ENCODE measurements at places on chromosomes 11 and 22.
A peak's percentile ranks its signal among the peaks of the same experiment; 100 is the strongest.

DNA sequence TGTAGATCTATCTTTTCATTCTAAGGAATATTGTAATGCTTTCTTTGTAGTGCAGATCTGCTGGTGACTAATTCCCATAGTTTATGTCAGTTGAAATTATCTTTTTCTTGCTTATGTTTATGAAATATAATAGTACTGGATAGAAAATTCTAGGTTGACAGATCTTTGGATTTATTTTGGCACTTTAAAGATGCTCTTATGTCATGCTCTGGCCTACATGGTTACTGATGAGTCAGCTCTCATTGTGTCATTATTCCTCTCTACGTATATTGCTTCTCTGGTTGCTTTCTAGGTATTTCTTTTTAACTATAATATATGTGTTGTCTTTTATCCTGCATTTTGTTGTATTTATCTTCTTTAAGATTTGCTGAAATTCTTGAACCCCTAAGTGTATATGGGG is 955.5 kb upstream of the CHORDC1 start:
- DNase-seq, result no peak

GRCh38 chr11:19842505-19842904 is 129.9 kb downstream of the NAV2 start:
- no peak for DNase-seq

DNA sequence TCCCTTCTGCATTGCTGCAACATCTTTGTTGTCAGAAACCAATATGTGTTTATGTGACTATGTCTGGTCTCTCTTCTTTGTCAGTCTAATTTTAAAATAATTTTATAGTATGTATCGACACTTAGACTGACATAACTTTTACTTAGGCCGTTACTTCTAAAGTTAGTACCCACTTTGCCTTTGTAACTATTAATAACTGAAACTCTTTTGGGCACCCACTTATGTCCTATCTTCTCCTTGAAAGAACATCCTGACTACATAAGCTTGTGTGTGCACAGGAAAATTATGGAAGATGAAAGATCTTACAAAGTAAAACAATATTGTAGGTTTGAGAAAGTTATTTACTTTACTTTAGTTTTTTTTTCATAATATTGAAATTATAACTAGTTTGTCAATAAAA is 230.4 kb upstream of the CCDC179 start:
- DNase-seq, result no peak

GRCh38 chr11:102829316-102830000 is 14.0 kb downstream of the MMP3 start:
- DNase-seq, result no peak

DNA sequence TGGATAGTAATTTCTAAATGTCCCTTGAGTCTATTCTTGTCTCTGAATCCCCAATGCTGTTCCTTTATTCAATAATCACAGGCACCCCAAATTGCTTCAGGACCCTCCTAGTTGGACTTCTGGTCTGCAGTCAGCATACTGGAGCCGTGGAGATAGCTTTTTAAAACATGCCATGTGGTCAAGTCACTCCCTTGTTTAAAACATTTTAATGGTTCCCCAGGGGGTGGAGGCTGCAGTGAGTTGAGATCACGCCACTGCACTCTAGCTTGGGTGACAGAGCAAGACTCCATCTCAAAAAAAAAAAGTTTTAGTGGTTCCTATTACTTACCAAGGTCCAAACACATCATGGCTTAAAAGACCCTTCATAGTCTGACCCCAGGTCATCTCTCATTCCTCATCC is 220.3 kb downstream of the ADAMTS15 start:
- no peak for DNase-seq

GRCh38 chr11:125446279-125446678 is 49.8 kb downstream of the FEZ1 start:
- DNase-seq, result no peak

DNA sequence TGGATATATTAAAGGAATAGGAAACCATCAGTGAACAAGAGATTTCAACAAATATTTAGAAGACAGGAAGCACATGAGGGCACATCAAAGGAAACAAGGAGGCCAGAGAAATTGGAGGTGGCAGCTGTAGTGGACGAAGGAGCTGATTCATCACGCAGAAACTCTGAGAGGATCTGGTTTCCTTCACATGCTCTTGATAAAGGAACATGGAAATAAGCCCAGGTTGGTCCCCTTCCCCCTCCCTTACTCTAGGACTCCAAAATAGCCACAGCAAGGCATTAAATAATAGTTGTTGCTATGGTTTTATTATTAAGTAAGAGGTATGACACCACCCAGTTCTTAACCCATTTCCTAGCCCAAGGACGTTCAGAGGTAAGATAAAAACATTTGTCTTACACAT is 11.3 kb downstream of the IZUMO1R start:
- DNase-seq, result no peak

- no peak for DNase-seq
Observed at GRCh38 chr11:24312464-24313238, 184.2 kb upstream of the LUZP2 start.

GRCh38 chr11:32231909-32232493 is 141.1 kb downstream of the RCN1 start:
- DNase-seq, result no peak

GRCh38 chr11:65118097-65118837 is 766 bp upstream of the ZNHIT2 start:
- no peak for DNase-seq

GRCh38 chr11:94588366-94588942 is 21.3 kb downstream of the PIWIL4 start:
- no peak for DNase-seq

DNA sequence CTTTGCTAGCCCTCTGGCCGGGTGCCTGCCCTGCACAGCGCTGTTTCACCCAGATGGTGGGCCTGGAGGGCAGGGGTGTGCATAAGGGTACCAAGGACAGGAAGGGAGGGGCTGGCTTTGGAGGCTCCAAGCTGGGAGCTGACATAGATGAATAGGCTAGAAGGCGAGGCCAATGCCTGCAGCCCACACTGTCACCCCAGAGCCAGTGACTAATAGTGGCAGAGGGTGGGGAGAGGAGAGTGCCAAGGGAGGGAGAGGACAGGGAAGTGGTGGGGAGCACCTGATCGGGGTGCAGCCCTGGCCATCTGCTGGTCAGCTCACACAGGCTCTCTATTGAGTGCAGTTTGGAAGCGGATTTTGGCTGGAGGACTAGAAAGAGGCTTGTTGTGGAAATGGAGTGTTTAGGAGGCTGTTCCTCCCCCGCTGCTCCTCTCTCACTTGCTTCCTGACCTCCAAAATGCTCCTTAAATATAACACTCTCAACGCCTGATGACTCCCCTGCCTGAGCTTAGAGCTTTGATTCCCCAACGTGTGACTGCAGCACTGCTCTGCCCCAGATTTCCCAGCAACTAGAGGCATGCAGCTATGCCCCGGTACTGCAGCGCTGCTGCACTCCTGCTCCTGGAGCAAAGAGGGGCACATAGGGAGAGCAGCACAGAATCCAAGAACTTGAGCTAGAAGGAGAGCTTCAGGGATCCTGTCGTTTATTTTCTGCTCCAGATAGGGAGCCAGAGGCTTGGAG is 89.2 kb downstream of the GRAMD1B start:
- DNase-seq, result no peak

GRCh38 chr22:30266445-30267381 is at the start of gene OSM:
OSM (minus strand) TSS chr22:30266851; CDS start chr22:30266799, 52 bp downstream.
- no peak for DNase-seq

DNA sequence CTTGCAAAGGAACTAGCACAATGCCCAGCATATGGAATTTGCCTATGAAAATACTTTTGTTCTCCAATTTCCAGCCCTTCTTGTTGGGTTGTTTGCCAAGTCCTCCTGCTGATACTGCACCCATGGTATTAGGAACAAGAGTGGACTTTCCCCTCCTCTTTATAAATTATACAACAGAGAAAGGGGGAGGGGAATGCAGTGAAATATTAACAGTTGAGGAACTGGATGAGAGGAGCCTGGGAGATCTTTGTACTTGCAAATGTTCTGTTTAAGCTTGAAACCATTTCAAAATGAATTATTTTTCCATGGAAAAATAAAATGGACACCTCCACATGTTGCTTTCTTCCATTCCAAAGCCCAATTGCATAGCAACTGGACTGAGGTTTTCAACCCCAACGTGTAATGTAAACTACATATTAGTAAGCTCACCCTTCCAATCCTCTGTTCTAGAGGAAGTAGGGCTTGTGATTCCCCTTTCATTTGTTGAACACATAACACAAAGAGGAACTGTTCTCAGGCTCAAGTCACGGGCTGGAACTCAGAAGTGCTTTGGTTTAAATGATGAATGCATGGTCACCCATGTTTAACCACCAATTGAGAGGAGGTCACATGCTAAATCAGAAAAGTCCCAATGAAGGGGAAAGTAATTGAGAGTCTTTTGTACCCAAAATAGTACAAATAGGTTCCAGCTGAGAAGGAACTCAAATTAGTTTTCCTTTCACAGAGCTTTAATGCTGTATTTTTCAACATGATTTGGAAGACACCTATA is 66.2 kb upstream of the ZC3H12C start:
- DNase-seq, result no peak

DNA sequence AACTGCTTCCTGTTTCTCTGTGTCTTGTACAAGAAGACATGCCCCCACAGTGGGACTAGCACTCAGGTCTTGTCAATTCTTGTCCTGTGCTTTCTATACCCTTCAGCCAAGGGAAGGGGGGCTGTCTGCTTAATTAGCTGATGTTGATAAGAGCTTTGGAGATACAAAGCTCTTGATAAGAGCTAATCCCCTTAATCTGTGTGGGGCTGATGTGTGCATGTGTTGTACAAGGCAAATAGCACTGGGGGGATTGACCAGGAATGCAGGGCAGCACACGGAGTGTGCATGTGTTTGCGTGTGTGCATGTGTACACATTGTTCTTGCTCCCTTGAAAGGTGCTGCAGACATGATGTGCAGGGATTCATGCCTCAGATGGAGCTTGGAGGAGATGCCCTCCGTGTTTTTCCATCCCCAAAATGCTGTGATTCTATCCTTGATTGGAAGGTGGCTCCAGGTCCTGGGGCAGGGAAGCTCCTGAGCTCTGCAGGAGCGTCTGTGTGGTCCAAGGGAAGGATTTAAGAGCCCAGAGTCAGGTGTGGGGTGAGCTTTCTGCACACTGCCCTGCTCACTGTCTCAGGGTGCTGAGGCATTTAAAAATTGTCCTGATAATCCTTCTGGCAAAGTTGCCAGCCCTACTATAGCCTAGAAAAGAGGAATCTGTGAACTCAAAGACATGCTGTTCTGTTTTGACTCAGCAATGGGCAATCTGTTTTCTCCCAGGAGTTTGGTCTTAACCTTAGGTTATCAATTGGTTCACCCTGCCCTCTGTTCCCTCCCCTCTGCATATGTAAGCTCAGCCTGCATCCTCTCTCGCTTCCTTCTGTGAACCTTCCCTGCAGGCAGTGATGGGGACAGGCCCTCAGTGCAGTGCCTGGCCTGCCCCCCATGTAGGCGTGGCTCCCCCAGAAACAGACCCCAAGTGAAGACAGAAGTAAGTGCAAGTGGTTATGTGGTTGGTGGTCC is 102.0 kb downstream of the GRIK4 start:
- DNase-seq, result no peak

DNA sequence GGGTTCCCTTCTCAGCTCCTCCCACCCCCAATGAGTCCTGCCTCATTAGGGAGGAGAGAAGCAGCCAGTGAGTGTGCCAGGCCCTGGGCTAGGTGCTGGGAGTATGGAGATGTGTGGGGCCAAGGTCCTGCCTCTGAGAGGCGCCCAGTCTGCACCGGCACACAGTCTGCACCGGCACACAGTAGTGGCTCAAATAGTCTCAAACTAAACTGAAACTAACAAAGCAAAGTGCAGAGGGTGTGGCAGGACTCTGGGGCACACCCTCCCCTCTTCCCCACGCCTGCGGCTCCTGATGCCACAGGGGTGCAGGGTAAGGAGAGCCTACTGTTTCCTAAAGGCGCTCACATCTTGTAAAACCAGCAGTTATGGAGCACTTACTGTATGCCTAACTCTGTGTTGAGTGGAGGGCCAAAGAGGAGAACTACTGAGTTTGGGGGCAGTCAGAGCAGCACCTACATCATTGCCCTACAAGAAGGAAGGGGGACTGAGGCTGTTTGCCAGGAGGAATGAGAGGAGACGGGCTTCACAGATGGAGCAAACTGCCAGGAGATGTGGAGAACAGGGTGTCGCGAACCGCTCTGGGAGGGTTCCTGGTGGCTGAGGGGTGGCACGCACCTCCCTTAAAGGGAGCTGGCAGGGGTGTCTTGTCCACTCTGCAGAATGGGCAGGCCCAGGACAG is 939 bp upstream of the SH3BP1 start:
- no peak for DNase-seq

- peak; percentile 92 for DNase-seq
Observed at GRCh38 chr11:107043242-107044006, 25.1 kb upstream of the GUCY1A2 start.

DNA sequence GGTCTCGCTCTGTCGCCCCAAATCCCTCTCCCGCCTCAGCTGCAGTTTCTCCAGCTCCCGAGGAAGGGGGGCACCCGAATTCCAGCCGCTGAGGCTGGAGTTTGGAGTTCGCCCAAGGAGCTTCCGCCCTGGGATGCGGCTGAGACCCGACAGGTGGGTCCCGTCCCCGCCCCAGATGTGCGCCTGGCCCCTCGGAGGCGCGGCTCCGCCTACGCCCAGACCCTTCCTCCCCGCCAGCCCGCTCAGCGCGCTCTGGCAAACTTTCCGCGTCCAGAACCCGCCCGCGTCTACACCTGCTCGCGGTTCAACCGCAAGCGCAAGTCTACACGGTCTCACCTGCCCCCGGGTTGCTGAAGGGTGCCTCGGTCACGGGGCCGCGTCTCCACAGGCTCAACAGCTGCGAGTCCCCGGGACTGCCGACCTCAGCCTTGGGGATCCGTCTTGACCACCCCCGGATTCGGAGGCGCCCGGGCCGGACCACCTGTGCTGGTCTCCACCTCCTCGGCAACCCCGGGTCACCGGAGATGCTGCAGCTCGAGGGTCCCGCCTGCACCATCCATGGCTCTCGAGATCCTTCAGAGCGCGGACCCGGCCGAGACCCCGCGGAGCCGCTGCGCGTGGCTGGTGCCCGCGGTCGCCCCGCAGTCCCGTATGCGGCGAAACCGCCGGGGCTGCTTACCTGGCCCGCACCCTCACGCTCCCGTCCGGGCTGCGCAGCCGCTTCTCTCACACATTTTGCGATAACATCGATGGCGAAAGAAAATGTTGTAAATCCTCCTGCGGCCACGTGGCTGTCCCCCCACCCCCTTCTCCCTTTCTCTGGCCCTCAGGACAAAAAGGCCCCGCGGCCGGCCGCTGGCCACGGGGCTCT is 63.6 kb downstream of the NFAM1 start:
- DNase-seq, result no peak

DNA sequence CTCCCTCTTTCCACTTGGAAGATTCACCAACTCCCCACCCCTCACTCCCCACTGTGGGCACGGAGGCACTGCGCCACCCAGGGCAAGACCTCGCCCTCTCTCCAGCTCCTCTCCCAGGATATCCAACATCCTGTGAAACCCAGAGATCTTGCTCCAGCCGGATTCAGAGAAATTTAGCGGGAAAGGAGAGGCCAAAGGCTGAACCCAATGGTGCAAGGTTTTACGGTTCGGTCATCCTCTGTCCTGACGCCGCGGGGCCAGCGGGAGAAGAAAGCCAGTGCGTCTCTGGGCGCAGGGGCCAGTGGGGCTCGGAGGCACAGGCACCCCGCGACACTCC is 397 bp upstream of the CD44 start:
- no peak for DNase-seq

DNA sequence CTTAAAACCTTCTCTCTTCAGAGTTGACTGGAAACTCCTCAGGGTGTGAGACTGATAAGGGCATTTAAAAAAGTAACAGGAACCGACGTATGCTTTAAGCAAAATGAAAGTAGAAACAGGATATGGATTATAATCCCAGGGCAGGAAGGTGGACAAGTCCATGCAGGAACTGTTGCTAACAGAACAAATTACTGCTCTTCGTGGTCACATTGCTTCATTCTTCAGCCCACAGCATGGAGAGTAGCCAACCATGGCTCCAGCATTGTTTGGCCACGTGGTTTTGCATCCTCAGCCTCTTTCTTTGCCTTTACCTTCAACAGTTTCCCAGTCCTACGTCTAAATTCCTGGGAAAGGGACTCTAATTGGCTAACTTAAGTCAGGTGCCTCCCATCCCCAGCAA is 563.1 kb upstream of the ISX start:
- no peak for DNase-seq
